ENCODE measurements at places on chromosomes 7 and 10.

GRCh38 chr7:94228223-94228622 is 166.5 kb upstream of the COL1A2 start:
- DNase-seq: no peak

DNA sequence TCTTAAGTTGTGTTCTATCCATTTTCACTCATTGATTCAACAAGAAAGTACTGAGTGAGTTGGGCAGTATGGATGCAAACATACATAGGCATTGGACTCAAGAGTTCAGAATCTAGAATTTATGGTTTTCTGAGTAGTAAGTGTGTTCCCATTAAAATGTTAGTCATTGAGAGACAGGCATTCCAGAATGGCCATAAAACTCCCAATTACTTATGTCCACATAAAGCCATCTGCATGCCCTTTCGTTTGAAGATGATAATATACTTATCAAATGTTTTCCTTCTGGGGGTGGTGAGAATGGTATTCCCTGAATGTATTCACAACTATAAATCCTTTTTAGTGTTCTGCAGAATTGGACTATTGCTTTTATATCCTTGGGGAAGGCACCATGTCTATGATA is 131.6 kb downstream of the CD36 start:
- DNase-seq: no peak

DNA sequence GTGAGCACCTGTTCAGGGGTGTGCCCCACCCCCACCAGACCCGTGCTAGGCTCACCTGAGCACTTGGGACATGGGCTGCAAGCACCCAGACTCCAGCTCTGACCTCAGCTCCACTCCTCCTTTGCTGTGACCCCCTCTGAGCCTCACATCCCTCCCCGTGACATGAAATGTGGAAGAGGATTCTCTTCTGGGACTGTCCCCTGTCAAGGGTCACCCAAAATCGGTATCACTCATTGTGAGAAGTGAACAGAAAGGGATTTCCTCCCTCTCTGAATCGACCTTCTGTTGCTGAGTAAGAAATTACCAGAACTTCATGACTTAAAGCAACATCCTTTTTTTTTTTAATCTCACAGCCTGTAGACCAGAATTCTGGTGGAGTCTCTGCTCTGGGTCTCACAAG is 6.2 kb upstream of the CHST15 start:
- no peak for DNase-seq

DNA sequence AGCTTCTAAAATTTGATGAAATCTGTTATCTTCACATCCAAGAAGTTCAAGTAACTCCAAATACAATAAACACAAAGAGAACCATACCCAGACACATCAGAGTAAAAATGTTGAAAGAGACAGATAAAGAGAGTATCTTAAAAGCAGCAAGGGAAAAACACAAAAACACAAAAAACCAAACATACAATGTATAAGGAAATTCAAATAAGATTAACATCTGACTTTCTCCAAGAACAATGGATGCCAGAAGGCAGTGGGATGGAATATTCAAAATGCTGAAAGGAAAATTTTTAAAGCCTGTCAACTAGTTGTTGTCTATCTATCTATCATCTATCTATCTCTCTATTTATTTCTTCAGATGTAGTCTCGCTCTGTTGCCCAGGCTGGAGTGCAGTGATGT is 72.4 kb upstream of the MKLN1 start:
- DNase-seq: no peak

DNA sequence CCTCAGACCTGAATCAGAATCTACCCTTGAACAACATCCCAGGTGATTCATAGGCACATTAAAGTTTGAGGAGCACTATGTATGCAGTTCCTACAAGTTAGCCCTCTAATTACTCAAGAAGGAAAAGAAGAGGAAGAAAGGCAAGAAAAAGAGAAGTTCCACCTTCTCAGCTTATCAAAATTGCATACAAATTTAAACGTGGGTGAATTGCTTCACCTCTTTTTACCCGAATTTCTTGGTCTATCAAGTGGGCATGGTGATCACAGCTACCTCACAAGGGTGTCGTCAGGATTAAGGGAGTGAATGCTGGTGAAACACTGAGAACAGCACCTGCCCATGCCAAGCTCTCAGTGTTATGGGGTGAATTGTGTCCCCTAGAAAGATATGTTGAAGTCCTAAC is 43.8 kb upstream of the PAPSS2 start:
- DNase-seq: no peak
